Stimulated activated effector memory CD8-positive, alpha-beta T cell treated with anti-CD3 and anti-CD28 coated beads, Interleukin-12 subunit alpha, Interleukin-12 subunit beta, amount 100 ng/mL, for 72 hours (primary cell): ENCODE measurements at places on chromosomes 3 and 15.

DNA sequence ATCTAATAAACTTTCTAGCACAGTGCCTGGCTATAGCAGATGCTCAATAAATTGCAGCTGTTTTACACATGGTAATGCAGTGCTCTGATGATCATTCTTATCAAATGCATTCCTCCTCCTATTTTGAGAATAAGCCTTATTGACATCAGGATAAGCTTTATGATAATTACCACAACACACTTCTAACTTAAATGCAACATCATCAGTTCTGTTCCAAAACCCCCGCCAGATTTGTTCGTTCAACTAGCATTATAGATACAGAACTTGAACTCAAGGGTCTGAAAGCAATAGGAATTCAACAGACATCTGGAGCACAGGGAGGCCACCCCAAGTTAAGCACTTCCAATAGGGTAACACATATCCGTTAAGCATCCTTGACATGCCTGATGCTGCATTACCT lies 684.4 kb upstream of the LMCD1 start:
- no peak for DNase-seq

DNA sequence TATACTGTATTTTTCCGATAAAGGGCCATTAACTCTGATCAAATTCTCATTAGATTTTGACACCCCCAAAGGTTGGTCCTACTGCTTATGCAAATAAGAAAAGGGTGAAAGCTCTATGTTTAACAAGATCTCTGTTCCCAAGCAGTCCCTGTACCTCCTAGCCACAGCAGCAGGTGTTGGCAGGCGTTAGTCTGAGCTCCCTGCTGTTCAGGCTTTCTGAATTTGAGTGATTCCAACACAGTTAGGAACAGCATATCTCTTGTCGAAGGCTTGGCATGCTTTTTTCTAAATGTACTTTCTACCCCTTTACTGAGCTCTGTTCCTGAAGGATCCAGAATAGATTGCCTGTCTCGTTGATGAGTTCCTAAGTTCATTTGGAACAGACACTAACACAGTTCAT lies 42.3 kb downstream of the MITF start:
- no peak for DNase-seq

DNA sequence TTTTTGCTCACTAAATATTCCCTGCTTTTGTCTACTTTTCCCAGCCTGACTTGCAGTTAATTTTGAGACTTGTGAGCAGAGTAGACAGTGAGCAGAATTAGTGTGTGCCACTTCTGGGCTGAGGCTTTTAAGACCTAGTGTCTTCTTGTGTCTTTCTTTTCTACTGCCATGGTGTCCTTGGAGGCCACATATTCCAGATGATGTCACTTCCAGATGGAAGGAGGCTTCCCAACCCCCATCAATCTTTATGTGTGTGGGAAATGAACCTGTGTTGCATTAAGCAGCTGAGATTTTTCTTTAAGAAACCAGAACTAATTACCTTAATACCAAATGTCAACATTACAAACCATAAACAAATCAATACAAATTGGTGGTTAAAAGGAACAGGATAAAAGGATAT lies 774.7 kb upstream of the ROBO1 start:
- no peak for DNase-seq

DNA sequence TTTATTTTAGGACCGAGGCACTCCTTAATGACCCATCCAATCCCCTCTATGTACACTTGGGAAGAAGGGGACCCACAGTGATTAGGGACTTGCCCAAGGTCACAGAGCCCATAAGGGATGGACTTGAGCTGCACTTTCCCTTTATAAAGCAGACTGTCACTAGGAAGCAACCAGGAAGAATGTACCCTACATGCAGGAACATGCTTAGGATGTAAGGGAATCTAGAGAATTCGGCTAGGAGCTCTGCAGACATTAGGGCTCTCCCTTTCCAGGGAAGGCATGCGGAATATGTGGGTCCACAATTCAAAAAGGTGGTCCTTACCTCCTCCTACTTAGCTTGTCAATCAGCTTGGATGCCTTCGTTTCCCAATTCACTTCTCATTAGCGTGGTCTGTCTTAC lies 78.7 kb downstream of the TMEM266 start:
- DNase-seq, result no peak

DNA sequence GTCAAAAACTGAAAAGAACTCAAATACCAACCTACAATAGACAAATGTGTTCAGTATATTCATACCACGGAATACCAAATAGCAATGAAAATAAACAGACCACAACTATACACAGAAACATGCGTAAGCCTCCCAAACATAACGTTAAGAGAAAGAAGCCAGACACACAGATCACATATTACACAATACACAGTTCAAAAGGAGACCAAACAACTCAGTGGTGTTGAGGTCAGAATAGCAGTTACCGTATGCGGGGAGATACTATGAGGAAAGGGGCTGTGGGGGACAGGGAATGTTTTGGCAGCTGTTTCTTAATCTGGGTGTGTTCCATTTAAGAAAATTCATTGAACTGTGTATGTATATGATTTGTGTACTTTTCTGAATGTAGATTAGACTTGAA lies 6.6 kb downstream of the OSBPL10 start:
- DNase-seq, result no peak

- DNase-seq, result no peak
These were observed 40.8 kb downstream of the FOXP1 start for GRCh38 chr3:71542521-71543370.

GRCh38 chr3:187507905-187508304 lies 139.7 kb downstream of the RTP4 start:
- DNase-seq, result no peak

GRCh38 chr15:23854912-23855659 lies 168.0 kb upstream of the NDN start:
- no peak for DNase-seq

DNA sequence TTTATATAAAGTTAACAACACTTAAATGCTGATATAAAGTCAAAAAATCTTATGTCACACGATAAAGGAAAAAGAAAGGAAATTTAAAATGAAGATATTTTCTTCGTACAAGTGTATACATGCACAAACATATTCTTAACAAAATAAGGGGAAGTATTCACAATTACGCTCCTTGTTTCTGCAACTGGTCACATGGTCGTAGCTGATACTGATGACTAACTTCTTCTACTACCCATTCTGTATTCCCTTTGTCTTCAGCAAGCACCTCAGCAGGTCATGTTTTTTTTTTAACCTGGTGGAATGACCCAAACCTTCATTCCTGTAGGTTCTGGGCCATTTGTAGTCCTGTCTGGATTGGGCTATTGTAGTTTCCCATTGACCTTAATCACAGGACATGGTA lies 30.0 kb upstream of the CMTM8 start:
- no peak for DNase-seq

GRCh38 chr3:171380711-171381425 lies 79.3 kb downstream of the TNIK start:
- DNase-seq, result no peak

DNA sequence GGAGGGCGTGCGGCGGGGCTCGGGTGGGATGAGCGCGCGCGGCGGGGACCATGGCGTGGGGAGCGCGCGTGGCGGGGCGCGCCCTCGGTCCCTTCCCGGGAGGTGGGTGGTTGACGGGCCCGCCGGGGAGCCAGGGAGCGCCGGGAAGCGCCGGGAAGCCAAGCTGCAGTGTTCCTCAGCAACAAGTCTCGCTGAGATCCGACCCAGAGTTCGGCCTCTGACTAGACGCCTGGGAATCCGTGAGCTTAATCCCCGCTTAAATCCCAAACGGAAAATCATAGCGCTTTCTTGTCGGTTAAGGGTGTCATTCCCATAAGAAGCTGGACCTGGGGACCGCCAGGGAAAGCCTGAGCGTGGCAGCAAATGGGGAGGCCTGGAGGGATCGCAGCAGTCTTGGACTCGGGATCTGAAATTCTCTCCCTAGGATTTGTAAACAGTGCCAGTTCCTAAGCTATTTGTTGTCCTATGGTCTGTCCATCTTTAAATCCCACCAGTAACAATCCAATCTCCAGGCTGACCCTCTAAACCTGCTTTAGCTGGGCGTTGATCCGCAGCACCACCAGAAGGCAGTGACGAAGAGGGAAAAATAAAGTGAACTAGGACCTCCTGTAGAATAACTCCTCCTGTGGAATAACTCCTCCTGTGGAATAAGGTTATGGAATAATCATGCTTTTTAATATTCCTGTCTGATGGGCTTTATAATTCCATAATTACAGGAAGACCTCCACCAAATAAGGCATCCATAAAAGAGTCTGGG lies 570 bp upstream of the NEDD4 start:
- peak; percentile 50 for DNase-seq

DNA sequence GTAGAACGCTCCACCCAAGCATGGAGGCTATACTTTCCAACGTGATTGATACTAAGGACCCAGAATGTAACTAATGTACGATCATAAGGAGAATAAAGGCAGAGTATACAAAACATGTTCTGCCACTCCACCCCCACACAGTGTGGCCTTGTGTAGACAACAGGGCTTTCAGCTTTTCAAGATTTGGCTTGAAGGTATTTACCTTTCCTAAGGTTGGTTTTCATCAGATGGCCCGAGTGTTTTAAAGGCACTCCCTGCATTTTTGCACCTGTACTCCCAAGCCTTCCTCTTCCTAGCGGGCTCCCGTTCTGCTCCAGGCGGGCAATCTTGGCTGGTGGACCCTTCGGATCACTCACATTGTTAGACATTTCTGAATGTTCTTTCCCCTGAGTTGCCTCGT lies 4.6 kb downstream of the SATB1 start:
- DNase-seq, result no peak

GRCh38 chr3:21392526-21392925 lies 358.5 kb downstream of the ZNF385D start:
- no peak for DNase-seq

DNA sequence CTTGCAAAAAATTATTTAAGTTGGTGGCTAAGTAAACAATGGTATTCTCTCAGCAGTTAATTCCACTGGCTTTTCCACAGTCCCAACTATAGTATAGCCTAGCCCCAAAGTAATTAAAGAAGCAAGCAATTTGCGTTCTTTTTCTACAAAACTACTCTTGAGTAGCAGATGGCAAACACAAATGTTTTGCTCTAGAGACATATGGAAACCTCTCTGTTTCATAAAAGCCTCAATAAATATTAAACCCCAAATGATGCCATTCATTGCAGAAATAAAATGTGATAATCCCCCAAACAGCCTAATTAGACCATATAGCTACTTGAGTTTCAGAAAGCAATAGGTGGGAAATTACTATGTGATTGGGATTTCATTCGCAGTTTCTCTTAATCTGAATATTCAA lies 8.7 kb upstream of the RAB8B start:
- DNase-seq, result no peak

DNA sequence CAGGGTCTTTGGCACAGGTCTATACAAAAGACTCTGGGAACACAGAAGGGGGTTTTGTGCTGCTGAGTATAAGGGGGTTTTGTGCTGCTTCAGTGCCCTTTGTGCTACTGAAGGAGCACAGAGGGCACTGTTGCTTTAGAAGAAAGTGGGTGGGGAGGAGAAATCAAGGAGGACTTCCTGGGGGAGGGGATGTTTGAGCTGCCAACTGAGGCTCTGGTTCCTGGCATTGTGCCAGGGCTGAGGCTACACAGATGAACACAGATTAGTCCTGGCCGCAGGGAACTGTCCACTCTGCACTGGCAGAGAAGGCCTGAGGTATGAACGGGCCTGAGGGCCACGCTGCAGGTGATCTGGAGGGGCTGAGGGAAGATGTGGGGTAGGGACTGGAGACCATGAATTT lies 32.2 kb upstream of the SEC13 start:
- DNase-seq, result no peak

- DNase-seq, result no peak
These were observed 40.2 kb upstream of the CRTC3 start for GRCh38 chr15:90489514-90489913.

- DNase-seq, result no peak
These were observed 231.7 kb downstream of the CPNE4 start for GRCh38 chr3:131803113-131803512.
